ENCODE measurements at places on chromosomes 1 and 21.

GRCh38 chr1:240178366-240178765 is 86.7 kb downstream of the FMN2 start:
- DNase-seq = no peak

GRCh38 chr1:40299366-40300248 is 17.5 kb downstream of the COL9A2 start:
- no peak for DNase-seq

GRCh38 chr1:228830185-228830953 is 95.1 kb downstream of the RHOU start:
- DNase-seq = peak; percentile 84

DNA sequence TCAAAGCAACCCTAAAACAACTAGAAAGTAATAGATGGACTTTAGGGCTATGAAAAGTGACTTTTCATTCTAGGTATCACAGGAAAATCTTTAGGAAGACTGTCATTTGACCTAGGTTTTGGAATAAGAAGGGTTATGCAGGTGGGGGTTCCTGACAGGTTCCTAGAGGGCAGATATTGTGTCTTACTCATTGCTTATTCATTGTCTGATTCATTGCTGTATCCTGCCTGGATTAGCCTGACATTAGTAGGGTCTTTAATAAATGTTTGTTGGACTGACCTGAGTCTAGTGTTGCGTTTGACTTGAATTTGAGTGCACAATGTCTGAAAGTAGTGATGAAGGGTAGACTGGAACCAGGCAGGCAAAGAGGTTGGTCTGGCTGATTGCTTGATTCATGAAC is 6.0 kb downstream of the FNBP1L start:
- no peak for DNase-seq

DNA sequence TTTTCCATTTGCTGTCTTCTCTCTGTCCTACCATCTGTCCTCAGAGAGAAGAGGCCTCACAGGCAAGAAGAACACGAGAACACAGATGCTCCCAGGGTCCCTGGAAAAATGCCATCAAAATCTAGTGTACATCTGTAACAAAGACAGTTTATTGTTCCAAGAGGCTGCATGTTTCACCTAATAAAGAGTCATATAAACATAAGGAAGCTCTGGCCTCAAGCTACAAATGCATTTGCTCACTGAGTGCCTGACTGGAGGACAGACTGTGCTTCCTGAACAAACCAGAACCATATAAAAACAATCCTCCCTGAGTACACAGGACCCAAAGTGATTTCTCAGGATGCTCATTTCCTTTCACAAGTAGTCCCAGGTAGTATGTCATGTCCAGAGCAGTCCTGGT is 76.3 kb upstream of the SLC44A3 start:
- DNase-seq = peak; percentile 80

DNA sequence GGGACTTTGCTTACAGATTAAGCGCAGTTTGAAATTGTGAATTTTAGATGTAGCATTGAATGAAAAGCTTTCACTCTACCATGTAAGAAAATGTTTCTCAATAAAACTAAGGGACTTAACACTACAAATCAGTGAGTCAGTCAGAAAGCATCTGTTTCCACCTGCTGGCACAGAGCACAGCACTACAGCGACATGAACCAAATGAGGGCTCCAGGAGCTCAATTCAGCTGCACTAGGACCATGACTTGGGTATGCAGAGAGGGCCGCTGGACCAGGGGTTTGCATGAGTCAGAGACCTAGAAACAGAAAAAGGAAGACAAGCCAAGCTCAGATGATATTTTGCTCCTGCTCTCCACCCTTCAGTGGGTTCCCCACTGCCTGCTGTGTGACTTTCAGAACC is 5.2 kb downstream of the SUSD4 start:
- no peak for DNase-seq

DNA sequence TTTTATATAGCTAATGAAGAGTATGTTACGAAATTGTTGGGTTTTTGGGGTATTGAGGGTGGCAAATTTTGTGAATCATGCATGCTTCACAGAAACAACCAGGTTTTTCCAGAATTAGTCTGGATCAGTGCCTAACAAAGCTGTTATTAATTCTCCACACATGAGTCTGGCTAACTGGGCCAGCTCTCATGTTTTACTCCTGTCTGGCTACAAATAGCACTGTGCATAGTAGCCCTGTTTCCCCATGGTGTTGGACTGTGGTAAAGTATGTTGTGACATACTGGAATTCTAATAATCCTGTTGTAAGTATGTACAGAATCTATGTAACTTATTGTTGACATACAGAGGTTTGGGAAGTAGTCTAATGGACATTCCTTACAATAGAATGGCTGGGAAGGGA is 35.8 kb downstream of the S100B start:
- DNase-seq = no peak

GRCh38 chr1:201891451-201892045 is 2.9 kb downstream of the SHISA4 start:
- peak; percentile 67 for DNase-seq

DNA sequence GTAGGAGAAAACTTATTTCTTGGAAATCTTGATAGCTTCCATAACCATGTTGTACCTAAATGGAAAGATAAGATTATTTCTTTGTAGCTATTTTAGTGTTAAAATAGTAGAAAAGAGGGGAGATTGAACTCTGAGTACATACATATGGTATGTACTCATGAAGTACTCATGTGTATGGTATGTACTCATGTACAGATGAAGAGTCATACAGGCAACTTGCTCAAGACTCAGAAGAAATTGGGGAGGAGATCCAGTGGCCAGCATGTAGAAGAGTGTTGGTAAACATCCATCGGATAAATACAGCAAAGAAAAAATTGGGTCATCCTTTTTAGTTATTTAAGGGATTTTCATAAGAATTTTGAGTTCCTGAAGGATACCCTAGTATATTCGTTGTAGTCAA is 29.0 kb downstream of the MDM4 start:
- DNase-seq = no peak

DNA sequence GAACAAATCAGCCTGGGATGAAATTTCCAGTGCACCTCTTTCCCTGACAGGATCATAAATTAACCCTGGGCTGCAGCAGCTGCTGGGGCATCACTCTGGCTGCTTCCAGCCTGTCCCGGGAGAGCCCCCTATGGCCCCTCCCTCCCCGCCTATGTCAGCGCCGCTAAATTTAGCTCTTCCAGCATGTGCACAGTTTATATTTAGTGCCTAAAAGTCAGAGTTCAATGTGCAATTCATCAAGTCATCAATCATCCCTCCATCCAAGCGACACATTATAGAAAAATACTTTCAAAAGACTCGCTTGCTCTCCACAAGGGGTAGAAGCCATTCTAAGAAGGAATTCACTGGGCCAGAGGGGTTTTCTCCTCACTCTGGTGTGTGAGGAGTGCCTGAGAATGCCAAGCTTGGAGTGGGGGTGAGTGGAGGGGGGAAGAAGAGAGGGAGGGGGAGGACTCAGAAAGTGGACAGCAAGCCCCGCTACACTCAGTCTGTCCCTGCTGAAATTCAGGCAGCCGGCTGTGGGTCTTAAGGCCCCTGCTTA is 37.4 kb downstream of the XCL1 start:
- peak; percentile 75 for DNase-seq

DNA sequence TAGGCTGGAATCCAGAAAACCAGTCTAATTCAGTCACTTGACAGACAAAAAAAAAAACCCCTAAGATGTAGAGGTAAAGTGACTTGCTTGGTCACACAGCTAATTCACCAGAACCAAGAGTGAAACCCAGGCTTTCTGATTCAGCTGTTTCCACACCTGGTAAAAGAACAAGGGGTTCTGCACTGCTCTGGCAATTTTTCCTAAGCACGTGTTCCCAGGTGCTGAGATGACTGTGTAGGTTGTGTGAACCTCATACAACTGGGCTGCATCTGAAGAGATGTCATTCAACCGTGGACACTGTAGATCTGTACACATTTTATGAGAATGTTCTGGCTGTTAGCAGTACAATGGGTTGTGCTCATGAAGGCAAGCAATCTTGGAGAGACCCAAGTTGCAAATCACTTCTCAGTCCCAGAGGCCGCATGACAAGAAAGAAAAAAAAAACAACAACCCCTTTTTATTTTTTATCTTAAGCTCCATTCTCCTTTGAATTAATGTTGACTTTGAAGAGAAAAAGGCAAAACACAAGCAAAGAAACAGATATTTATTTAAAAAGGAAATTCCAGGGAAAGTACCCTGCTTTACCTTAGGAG is 95.4 kb downstream of the INTS7 start:
- DNase-seq = no peak

- DNase-seq = no peak
These were observed 52.4 kb downstream of the KCNJ6 start for GRCh38 chr21:37863842-37864241.

GRCh38 chr1:20164694-20165202 is 21.1 kb upstream of the UBXN10 start:
- peak; percentile 74 for DNase-seq

DNA sequence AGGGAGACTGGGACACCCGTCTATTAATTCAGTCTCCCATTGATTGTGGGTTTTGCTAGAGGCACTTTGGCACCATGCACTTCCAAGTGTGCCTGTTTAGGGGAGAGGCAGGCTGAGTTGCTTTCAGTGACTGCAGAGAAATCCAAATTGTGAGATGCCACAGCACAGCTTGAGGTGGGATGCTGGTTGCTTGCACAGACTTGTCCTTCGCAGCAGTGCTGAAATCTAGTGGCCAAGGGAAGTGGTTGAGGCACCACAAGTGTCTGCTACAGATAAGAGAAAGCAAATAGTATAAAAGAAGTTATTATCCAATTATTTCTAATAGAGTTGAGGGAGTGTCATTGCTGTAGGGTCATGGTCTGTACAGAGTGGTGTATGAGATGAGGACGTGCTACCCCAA is 40.0 kb upstream of the APP start:
- no peak for DNase-seq

DNA sequence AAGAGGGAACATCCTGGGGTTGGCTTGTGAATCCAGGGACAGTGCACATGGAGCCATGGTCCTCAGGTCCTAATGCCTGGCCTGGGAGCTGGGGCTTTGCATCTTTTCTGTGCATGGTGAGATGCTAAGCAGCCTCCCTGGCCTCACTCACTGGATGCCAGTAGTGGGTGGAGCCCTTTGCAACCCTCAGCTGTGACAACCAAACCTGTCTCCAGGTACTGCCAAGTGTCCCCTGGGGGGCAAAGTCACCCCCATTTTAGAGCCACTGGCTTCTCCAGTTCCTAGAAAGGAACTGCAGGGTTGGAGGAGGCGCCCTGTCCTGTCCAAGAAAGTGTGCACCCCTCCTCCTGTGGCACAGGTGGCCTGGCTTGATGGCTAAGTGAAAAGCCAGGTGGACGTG is 44.6 kb upstream of the GRIK3 start:
- DNase-seq = no peak

- no peak for DNase-seq
These were observed 94.4 kb downstream of the SH3GLB1 start for GRCh38 chr1:86798608-86799291.

GRCh38 chr1:28091043-28091781 is 2.8 kb upstream of the EYA3 start:
- DNase-seq = no peak

- DNase-seq = no peak
These were observed 6.0 kb downstream of the S100B start for GRCh38 chr21:46598581-46599572.

DNA sequence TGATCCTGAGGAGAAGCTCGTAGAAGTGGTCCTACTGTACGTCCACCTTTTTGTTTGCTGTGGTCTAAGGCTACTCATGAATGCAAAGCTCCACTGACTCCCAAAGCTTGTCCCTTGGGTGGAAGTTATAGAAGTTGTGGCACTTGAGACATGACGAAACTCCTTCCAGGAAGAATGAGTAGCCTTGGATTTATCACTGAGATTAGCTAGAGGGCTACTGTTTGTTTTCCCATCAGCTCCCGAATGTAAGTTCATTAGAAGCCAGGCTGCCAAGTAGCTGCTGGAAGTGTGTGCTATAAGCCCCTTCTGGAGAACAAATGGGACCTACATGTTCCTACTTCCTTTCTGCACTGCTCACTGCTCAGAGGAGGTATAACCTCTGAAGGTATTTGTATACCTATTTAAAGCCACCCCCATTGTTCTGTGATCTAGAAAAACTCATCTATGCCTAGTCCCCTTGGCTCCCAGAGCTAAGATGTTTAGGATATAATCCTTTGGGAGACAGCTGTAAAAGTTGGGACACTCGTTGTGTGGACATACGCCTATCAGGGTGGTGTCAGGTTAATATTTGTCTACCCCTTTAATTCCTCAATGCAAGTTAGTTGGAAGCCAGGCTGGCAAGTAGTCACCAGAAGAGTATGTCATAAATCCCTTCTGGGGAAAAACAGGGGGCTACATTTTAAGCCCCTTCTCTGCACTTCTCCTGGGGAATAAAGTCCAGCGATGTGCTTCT is 72.9 kb downstream of the SCMH1 start:
- DNase-seq = no peak

GRCh38 chr1:204591473-204592090 is 75.4 kb downstream of the MDM4 start:
- DNase-seq = peak; percentile 15

GRCh38 chr1:159009704-159010361 is at the start of gene IFI16:
TSS of gene IFI16 (plus strand) at chr1:159009907. CDS start at chr1:159014681, 4,774 bp downstream.
- peak; percentile 69 for DNase-seq

- DNase-seq = peak; percentile 85
These were observed 46.7 kb upstream of the PCBP3 start for GRCh38 chr21:45596704-45597318.

GRCh38 chr1:94068999-94069918 is 51.7 kb downstream of the ABCA4 start:
- peak; percentile 78 for DNase-seq

DNA sequence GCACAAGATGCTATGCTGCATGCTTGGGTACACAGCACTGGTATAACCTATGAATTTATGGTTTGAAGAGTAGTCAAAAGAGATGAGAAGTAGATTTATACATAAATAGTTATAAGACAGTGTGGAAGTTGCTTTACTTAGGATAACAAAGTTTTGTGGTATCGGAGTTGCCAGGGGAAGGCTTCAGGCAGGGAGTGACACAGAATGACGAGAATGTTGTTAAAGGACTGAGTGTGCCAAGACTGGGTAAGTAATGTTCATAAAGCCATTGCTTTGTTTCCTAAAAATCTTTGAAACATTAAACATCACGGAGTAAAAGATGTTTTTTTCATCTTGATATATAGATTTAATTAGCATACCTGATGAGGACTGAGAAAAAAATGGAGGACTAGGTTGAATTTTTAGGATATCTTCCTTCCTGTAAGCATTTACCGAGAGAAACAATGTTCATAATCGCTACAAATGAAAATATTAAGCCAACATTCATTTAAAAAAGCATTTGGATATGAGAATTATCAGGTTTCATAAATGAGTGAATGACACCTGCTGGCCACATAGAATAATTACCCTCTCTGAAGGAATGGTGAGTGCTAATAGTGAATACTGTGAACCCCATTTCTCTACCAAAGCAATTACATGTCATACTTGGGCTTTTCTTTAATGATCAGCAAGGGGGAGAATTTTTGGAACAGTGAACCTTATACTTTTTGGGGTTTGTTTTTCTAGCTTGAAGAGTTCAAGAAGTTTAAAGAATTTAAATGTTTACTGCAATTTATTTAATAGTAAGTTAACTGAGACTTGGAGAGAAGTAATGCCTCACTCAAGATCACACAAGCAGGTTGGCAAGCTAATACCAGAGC is 28.4 kb downstream of the EXTL2 start:
- DNase-seq = no peak

- no peak for DNase-seq
These were observed 10.9 kb upstream of the TUFT1 start for GRCh38 chr1:151529211-151529702.

Data from sigmoid colon (tissue), 7 donors.